ENCODE measurements at places on chromosomes 2 and 18. TPM values are rescaled to one million over a fixed set of nuclear protein-coding genes. Genes with fewer than 3 reads are reported as not detected.
A peak's percentile ranks its signal among the peaks of the same experiment; 100 is the strongest.

Gene TLX2
- total RNA-seq: not detected

- no peak for DNase-seq
Observed at GRCh38 chr2:62265106-62265505, 69.2 kb downstream of the B3GNT2 start.

Gene GAL3ST2
- not detected for total RNA-seq

DNA sequence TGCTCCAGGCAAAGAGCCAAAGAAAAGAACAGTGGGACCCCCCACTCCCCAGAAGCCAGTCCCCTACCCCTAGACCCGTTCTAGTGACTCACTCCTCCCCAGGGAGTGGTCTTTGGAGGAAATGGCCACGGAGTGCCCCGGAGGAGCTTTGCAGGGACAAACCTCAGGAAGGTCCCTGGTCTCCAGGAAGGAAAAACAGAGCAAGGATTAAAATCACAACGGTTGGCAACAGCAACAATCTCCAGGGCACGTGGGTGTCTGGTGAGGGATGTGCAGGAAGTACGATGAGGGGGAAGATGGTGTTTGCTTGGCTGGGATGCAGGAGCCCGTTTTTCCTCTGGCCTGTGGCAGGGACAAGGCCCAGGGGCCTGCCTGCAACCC, 135.0 kb downstream of the SMAD2 start:
- DNase-seq: peak; percentile 55

Data from lung microvascular endothelial cell (primary cell).